Esophagus squamous epithelium (tissue), 5 donors: ENCODE measurements at places on chromosomes 13 and 19.
A peak's percentile ranks its signal among the peaks of the same experiment; 100 is the strongest.

- H3K36me3 ChIP-seq = no peaks in the 10 kb centered on the region
- peaks cover 100% of the 10 kb centered on the region for H3K27me3 ChIP-seq
- no peak overlapping the region for H3K4me3 ChIP-seq
- no peak for DNase-seq
- H3K27ac ChIP-seq = no peak overlapping the region
These were observed 6.2 kb downstream of the EFNA2 start for GRCh38 chr19:1291761-1292418.

DNA sequence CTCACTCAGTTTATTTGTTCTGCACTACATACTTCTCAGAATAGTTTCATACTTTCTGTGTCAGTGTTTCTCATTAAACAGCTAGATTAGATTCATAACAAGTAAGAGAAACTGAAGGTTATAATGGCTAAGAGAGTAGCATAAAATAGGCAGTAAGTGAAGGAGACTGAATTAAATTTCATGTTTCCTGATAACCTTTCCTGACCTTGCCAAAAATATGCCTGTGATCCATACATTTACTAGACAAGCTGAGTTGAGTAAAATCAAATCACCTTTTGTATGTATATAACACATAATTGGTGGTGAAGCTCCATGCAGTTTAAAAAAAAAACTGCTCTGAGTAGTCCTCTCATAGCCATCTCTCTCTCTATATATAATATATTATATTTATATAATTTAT lies 545.3 kb upstream of the PCDH20 start:
- H3K4me1 ChIP-seq = no peaks in the 10 kb centered on the region
- no peaks in the 10 kb centered on the region for H3K36me3 ChIP-seq
- DNase-seq = no peak
- no peaks in the 10 kb centered on the region for H3K27me3 ChIP-seq

DNA sequence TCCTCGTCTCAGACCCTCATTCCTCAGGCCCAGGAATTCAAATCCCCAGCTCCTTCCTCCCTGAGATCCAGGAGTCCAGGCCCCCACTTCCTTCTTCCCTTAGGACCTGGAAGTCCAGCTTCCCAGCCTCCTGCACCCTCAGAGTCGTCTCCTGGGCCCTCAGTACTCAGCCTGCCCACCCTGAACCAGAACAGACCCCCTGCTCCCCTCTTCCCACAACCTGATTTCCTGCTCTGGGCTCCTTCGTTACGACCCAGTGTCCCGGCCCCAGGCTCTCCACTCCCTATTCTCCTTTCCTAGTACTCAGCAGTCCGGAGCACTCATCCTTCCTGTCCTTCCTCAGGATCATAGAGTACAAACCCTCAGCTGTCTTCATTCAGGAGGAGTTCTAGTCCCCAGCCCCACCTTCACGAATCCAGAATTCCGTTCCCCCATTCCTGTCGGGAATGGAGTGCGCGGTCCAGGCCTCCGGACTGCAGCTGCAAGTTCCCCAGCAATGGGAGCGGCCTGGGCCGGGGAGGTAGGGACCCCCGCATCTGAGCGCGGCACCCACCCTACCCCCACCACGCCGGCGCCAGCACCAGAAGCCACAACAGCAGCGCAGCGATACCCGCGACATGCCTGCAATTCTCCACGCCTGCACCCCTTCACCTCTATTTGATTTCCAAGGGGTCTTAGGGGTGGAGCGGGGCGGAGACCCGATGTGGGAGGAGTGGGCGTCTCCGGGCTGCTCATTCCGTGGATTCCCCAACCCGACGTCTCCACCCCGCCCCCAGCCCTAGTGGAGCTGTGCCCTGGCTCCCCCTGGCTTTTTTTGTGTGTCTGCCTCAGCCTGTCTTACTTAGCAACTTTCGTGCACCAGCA lies 12.7 kb downstream of the EGLN2 start:
- DNase-seq = no peak
- H3K27ac ChIP-seq = peak overlapping the region; percentile 67
- peaks cover 27% of the 10 kb centered on the region for H3K36me3 ChIP-seq
- H3K4me3 ChIP-seq = peak overlapping the region; percentile 48
- H3K4me1 ChIP-seq = peaks cover 25% of the 10 kb centered on the region

- peaks cover 4% of the 10 kb centered on the region for H3K4me1 ChIP-seq
- H3K4me3 ChIP-seq = peak overlapping the region; percentile 89
- no peak for DNase-seq
- H3K27ac ChIP-seq = peak overlapping the region; percentile 86
- H3K27me3 ChIP-seq = no peaks in the 10 kb centered on the region
These were observed 442 bp upstream of the RFC3 start for GRCh38 chr13:33817513-33817900.

GRCh38 chr13:73902296-73902695 lies 231.9 kb downstream of the KLF12 start:
- H3K27me3 ChIP-seq = no peaks in the 10 kb centered on the region
- no peaks in the 10 kb centered on the region for H3K4me1 ChIP-seq
- H3K27ac ChIP-seq = no peak overlapping the region
- no peak overlapping the region for H3K4me3 ChIP-seq

- peaks cover 13% of the 10 kb centered on the region for H3K4me1 ChIP-seq
- H3K36me3 ChIP-seq = peaks cover 7% of the 10 kb centered on the region
- H3K27ac ChIP-seq = no peak overlapping the region
- H3K4me3 ChIP-seq = no peak overlapping the region
- DNase-seq = no peak
- H3K27me3 ChIP-seq = no peaks in the 10 kb centered on the region
These were observed 39.1 kb downstream of the TRPM4 start for GRCh38 chr19:49196527-49197240.

DNA sequence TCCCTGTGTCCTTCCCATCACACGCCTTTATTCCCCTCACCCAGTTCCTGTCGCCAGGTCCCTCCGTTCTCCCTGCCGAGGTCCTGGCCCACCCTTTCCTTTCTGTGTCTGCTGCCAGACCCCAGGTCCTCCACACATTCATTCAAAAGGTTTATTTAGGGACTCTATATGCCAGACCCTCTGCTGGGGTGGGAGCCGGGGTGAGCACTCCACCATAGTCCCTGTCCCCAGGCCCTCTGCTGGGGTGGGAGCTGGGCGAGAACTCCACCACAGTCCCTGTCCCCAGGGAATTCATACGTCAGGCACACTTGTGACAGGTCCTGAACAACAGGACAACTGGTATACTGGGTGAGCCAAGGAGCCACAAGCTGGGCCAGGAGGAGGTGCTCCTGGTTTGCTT lies 34.4 kb upstream of the TUBGCP3 start:
- no peak overlapping the region for H3K27ac ChIP-seq
- no peaks in the 10 kb centered on the region for H3K36me3 ChIP-seq
- no peak for DNase-seq
- H3K27me3 ChIP-seq = no peaks in the 10 kb centered on the region

DNA sequence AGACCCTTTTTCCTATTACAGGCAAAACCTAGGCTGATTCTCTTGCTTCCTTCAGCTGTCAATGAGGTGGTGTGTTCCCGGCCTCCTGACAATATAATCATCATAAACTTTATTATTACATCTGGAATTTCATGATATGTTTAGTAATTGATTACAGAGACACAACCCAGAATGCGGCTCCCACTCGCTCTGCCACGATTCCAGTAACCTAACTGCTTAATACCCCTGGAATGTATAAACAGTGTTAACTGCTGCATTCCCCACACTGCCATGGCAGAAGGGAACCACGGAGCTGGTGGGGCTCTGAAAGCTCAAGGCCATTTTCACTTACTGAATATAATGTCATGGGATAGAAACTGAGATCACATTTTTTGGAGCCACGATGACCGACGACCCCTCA lies 17.1 kb downstream of the TSHZ3 start:
- no peaks in the 10 kb centered on the region for H3K27me3 ChIP-seq
- H3K27ac ChIP-seq = no peak overlapping the region
- DNase-seq = no peak
- H3K4me3 ChIP-seq = no peak overlapping the region
- H3K36me3 ChIP-seq = no peaks in the 10 kb centered on the region

GRCh38 chr19:29643361-29643935 lies 21.8 kb upstream of the PLEKHF1 start:
- no peak overlapping the region for H3K27ac ChIP-seq
- peaks cover 34% of the 10 kb centered on the region for H3K4me1 ChIP-seq
- no peaks in the 10 kb centered on the region for H3K27me3 ChIP-seq
- no peak overlapping the region for H3K4me3 ChIP-seq
- H3K36me3 ChIP-seq = no peaks in the 10 kb centered on the region

DNA sequence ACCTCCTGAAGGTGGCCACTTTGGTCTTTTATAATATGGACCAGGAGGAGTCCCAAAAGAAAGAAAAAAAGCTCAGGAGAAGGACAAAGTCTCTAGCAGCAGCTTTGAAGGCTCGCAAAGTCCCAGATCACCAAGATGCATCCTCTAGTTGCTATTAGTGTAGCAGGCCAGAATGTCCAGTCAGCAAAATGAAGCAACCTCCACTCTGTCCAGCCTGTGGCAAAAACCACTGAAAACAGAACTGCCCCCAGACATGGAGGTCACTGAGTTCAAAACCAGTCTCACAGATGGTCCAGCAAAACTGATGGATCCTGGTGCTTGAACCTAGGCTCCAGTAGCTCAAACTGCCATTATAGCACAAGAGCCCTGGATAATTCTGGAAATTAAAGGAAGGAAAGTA lies 10.4 kb downstream of the LILRB4 start:
- no peak overlapping the region for H3K27ac ChIP-seq
- H3K4me3 ChIP-seq = no peak overlapping the region
- H3K36me3 ChIP-seq = no peaks in the 10 kb centered on the region
- H3K27me3 ChIP-seq = peaks cover 27% of the 10 kb centered on the region

DNA sequence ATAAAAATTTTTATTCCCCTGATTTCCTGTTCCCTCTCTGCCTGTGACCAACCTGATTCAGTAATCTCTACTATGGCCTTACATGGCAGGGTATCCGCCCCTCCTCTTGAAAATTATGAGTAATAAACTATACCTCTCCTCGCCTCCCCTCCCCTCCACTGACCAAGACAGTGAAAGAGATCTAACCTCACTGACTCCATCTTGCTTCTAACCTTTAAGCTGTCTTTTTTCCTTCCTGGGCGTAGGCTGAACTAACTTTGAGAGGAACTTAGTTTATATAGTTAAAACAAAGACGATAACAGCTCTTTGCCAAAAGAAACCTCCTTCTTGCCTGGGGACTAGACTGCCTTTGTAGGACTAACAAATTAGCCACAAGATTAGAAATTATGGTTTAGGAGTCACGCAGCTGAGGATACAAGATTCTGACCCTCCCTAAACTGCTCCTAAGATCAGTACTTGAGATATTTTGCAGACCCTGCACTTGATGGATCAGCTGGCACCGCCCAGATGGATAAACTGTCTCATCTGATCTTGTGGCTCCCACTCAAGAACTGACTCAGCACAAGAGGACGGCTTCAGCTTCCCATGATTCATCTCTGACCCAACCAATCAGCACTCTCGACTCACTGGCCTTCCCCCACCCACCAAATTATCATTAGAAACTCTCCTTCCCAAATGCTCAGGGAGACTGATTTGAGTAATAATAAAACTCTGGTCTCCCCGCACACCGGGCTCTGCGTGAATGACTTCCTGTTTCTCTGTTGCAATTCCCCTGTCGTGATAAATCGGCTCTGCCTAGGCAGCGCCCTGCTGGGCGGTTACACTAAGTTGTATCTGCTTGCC lies 187.1 kb downstream of the TDRD3 start:
- H3K4me3 ChIP-seq = no peak overlapping the region
- no peaks in the 10 kb centered on the region for H3K27me3 ChIP-seq
- DNase-seq = no peak
- no peaks in the 10 kb centered on the region for H3K36me3 ChIP-seq

DNA sequence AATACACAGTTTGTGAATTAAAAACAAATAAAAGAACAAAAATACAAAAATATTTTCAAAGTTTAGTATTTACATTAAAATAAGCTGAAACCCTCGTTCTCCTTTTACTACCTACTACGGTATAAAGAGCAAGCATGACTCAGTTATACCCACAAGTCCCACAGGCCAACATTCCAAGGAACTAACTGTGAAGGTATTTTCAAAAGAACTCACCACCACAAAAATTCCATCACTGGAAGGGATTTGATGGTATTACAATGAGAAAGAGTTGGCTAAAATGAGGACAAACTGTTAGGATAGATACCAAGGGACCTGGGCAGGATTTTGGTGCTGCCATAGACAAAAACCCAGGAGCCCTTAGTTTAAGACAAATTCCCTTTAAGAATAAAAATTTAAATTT lies 122.7 kb downstream of the TBC1D4 start:
- no peak overlapping the region for H3K27ac ChIP-seq
- H3K4me3 ChIP-seq = no peak overlapping the region
- DNase-seq = no peak
- peaks cover 29% of the 10 kb centered on the region for H3K36me3 ChIP-seq
- H3K27me3 ChIP-seq = no peaks in the 10 kb centered on the region

- H3K27ac ChIP-seq = no peak overlapping the region
- H3K4me1 ChIP-seq = no peaks in the 10 kb centered on the region
- no peaks in the 10 kb centered on the region for H3K36me3 ChIP-seq
These were observed 164.0 kb downstream of the TSHZ3 start for GRCh38 chr19:31185261-31185660.

GRCh38 chr19:42074513-42075363 lies 1.2 kb upstream of the ZNF574 start:
- peaks cover 42% of the 10 kb centered on the region for H3K4me1 ChIP-seq
- peak overlapping the region; percentile 94 for H3K4me3 ChIP-seq
- DNase-seq = no peak
- peak overlapping the region; percentile 98 for H3K27ac ChIP-seq
- peaks cover 7% of the 10 kb centered on the region for H3K27me3 ChIP-seq

GRCh38 chr13:89029062-89029461 lies 1357.9 kb downstream of the SLITRK5 start:
- H3K4me3 ChIP-seq = no peak overlapping the region
- no peaks in the 10 kb centered on the region for H3K27me3 ChIP-seq
- no peaks in the 10 kb centered on the region for H3K4me1 ChIP-seq
- DNase-seq = no peak
- no peaks in the 10 kb centered on the region for H3K36me3 ChIP-seq

GRCh38 chr13:78033509-78033908 lies 114.9 kb upstream of the EDNRB start:
- H3K27me3 ChIP-seq = no peaks in the 10 kb centered on the region
- H3K4me1 ChIP-seq = no peaks in the 10 kb centered on the region
- no peak overlapping the region for H3K4me3 ChIP-seq
- no peak overlapping the region for H3K27ac ChIP-seq
- DNase-seq = no peak
